ENCODE measurements at places on chromosomes 13 and 19. TPM values are rescaled to one million over a fixed set of nuclear protein-coding genes. Genes with fewer than 3 reads are reported as not detected.

GRCh38 chr13:34990399-34991214 is 48.5 kb downstream of the NBEA start:
- peaks cover 68% of the 10 kb centered on the region for H3K36me3 ChIP-seq
- H3K4me1 ChIP-seq: no peaks in the 10 kb centered on the region
- no peak overlapping the region for H3K27ac ChIP-seq
- H3K4me3 ChIP-seq: no peak overlapping the region

DNA sequence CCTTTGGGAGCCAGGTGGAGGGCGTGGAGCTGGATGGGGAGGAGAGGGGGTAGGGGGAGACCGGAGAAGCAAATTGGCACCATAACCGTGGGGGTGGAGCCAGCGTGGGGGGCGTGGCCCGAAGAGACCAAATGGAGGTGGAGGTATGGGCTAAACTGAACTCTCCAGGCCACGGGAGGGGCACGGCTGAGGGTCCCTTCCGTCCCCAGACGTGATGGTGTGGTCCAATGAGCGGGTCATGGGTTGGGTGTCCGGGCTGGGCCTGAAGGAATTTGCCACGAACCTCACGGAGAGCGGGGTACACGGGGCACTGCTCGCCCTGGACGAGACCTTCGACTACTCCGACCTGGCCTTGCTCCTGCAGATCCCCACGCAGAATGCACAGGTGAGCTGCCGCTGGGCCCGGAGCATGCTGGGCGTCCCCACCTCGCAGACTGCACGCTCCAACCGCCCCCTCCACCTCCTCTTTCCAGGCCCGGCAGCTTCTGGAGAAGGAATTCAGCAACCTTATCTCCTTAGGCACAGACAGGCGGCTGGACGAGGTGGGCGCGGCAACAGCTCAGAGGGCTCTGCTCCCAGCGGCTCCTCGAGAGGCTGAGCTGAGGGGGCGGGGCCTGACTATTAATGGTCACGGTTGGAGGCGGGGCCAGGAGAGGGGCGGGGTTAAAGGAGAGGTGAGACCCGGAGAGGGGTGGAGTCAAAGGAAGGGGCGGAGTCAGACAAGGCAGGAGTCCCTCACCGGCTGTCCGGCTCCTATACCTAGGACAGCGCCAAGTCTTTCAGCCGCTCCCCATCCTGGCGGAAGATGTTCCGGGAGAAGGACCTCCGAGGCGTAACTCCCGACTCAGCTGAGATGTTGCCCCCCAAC is 6.2 kb downstream of the HRC start:
- DNase-seq: peak; percentile 100
- peaks cover 42% of the 10 kb centered on the region for H3K27me3 ChIP-seq
- H3K36me3 ChIP-seq: peaks cover under 1% of the 10 kb centered on the region
- H3K4me3 ChIP-seq: peak overlapping the region; percentile 92
- peak overlapping the region; percentile 91 for H3K27ac ChIP-seq

DNA sequence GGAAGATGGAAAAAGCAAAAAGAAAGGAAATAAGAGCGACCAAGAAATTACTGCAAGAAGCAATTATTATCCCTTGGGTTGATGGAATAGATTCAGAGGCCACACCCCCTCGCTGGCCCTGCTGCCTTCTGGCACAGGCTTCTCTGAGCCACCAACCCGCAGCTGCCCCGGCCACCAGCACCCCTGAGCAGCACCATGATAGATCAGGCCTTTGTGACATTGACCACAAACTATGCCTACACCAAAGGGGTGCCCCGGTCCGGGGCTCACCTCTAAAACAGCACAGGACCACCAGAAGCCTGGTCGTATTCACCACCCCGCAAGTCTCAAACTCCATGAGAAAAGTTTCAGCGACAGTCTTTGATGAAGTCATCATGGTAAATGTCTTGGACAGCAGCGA is 1059.3 kb downstream of the SLITRK1 start:
- no peak overlapping the region for H3K4me3 ChIP-seq
- H3K4me1 ChIP-seq: no peaks in the 10 kb centered on the region
- H3K36me3 ChIP-seq: 0 out of 2 replicates have a peak, but pooled peaks cover 3% of the 10 kb centered on the region

DNA sequence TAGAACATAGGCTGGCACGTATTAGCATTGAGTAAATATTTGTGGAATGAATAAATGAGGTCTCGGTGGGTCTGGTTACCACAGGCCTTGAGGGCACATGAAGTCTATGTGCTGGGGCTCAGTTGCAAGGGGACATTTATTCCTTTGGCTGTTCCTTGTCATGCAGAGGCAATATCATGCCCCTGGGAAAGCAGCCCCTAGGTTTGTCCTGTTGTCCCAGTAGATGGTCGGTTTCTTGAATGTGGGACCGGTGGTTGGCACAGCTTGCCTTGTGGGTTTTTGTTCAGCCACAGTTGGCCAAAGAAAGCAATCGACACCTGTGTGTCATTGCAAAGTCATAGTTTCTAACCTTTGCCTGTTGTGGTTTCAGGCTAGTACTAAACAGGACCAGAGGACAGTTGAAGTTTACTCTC is 24.7 kb upstream of the GPR183 start:
- no peaks in the 10 kb centered on the region for H3K27me3 ChIP-seq
- no peaks in the 10 kb centered on the region for H3K36me3 ChIP-seq
- H3K27ac ChIP-seq: 0 out of 2 replicates have a peak overlapping the region, but pooled peaks have one; percentile 30
- no peak for DNase-seq
- peaks cover 8% of the 10 kb centered on the region for H3K4me1 ChIP-seq

GRCh38 chr13:67036699-67037457 is 193.3 kb downstream of the PCDH9 start:
- H3K27me3 ChIP-seq: no peaks in the 10 kb centered on the region
- no peak for DNase-seq
- H3K27ac ChIP-seq: no peak overlapping the region
- H3K36me3 ChIP-seq: no peaks in the 10 kb centered on the region

- DNase-seq: no peak
- H3K27ac ChIP-seq: no peak overlapping the region
- peaks cover 23% of the 10 kb centered on the region for H3K4me1 ChIP-seq
These were observed 70.4 kb upstream of the UQCRFS1 start for GRCh38 chr19:29283366-29283765.

GRCh38 chr19:2221250-2221831 is 14.8 kb downstream of the PLEKHJ1 start:
- no peak overlapping the region for H3K4me3 ChIP-seq
- no peaks in the 10 kb centered on the region for H3K27me3 ChIP-seq
- H3K36me3 ChIP-seq: peaks cover 35% of the 10 kb centered on the region
- H3K4me1 ChIP-seq: no peaks in the 10 kb centered on the region
- no peak for DNase-seq

- H3K27me3 ChIP-seq: no peaks in the 10 kb centered on the region
- no peaks in the 10 kb centered on the region for H3K4me1 ChIP-seq
- DNase-seq: no peak
- H3K27ac ChIP-seq: 0 out of 2 replicates have a peak overlapping the region, but pooled peaks have one; percentile 36
- no peak overlapping the region for H3K4me3 ChIP-seq
- H3K36me3 ChIP-seq: no peaks in the 10 kb centered on the region
These were observed 19.3 kb upstream of the RASA3 start for GRCh38 chr13:114151565-114152284.

DNA sequence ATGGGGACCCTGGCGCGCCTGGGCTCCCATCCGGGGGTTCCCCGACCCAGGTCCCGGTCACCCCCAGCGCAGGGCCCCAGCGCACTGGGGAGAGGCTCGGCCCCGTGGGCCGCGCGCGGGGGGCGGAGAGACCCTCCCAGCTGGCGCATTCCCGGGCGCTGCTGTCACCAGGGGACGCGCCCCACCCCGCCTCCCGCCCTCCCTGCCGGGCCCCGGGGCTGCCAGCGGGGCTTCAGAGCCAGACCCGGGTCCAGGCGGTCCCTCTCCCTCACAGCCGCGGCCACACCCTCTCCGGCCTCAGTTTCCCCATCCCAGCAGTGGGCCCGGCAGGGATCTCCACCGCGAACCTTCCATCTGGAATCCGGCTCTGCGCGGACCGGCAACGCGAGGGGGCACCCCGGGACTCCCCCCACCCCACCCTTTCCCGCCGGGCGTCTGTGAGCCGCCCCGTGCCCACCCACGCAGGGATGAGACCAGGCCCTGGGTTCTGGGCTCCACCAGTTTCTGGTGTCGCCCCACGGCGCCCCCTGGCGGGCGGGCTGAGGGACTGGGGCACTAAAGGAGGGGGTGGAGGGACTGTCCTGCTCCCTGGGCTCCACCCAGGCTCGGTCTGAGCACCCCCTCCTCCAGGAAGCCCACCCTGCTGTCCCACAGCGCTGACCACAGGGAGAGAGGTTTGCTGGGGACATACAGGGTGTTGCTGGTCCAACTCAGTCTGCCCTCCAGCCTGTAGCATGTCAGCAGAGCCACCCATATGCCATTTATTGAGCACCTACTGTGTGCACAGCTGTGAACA is 878 bp upstream of the ADAMTSL5 start:
- no peaks in the 10 kb centered on the region for H3K4me1 ChIP-seq
- no peak overlapping the region for H3K27ac ChIP-seq
- peak; percentile 74 for DNase-seq
- peaks cover 49% of the 10 kb centered on the region for H3K27me3 ChIP-seq
- peak overlapping the region; percentile 36 for H3K4me3 ChIP-seq
- no peaks in the 10 kb centered on the region for H3K36me3 ChIP-seq

GRCh38 chr13:93727211-93728141 is 500.9 kb downstream of the GPC6 start:
- no peak overlapping the region for H3K4me3 ChIP-seq
- no peaks in the 10 kb centered on the region for H3K36me3 ChIP-seq
- no peak for DNase-seq
- peak overlapping the region; percentile 37 for H3K27ac ChIP-seq

The WDR87 gene
- total RNA-seq: not detected

The SNRNP70 gene
- total RNA-seq: 267 TPM

The CACNA1A gene
- 35.5 TPM for total RNA-seq

The TSSK6 gene
- total RNA-seq: 4.7 TPM

The ATP8B3 gene
- 8.2 TPM for total RNA-seq

The PSG6 gene
- not detected for total RNA-seq

The CCDC8 gene
- total RNA-seq: 25.7 TPM

Measured in WTC11 (cell line).